Amniotic stem cell (primary cell): ENCODE measurements at places on chromosomes 13 and 19.
A peak's percentile ranks its signal among the peaks of the same experiment; 100 is the strongest.

DNA sequence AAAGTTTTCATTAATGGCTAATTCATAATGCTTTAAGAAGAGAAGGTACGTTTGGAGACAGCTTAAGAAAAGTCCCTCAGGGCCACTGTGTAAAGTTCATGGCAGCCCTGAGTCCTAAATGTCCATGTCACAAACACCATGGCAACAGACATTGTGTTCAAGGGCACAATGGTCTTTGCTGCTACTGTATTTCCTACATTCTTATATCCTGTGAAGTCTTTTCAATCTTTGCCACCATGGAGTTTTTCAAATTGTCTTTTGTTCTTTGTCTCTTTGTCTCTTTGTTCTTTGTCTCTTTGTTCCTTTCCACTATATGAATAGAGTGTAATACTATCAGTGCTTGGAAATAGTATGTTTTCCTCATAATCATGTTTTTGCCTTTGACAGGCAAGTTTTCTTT, 178.8 kb downstream of the VWA8 start:
- no peak for DNase-seq

GRCh38 chr19:57888560-57889231, at the start of gene ZNF814:
Gene ZNF814, minus strand, starts transcription at chr19:57889037. Its CDS starts 235 bp downstream, at chr19:57888802.
- peak; percentile 73 for DNase-seq

GRCh38 chr19:13154911-13155471, 4.8 kb downstream of the IER2 start:
- DNase-seq = no peak

DNA sequence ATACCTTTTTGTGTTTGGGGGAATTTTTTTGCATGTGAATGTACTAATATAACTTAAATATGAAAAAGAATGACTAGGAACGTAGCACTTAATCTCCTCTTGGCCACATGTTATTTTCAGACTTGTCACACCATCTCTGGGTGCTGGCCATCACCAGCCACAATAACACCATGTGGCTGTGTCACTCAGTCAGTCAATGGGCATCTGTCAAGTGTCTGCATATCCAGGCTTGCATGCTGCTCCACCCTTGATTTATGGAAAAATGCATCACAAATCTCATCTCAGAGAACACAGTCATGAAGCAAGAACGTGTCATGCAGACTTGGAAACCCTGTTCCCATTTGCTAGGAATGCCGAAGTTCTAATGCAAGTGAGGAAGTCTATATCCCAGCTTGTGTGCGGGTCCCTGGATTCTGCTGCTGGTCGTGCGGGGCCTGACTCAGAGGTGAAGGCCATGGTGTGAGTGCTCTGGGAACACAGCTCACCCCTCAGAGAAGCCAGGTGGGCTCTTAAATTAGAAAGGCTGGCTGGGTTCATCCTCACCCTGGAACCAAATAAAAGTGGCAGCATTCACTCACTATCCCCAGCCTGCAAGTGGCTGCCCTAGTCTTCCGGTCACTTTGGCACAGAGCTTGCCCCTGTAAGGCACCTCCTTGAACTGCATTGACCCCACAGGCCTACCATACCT, 53.6 kb upstream of the ARHGEF7 start:
- no peak for DNase-seq

DNA sequence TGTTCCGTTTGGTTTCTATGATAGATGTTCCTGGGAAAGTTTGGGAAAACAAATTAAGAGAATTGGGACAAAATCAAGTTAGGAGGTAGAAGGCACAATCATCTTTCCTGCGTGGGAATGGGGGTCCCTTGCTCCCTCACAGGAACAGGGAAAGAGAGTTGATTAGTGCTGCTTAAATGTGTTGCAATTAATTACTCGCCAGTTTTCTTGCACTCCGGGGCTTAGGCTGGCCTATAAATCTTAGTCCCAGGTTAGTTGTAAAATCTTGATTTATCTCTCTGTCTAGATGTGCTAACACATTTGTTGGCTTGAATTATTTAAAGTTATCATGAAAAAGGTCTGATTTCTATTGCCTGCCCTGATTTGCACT, 10.1 kb downstream of the B3GLCT start:
- no peak for DNase-seq

GRCh38 chr19:45569619-45570421, 14.8 kb downstream of the OPA3 start:
- no peak for DNase-seq

DNA sequence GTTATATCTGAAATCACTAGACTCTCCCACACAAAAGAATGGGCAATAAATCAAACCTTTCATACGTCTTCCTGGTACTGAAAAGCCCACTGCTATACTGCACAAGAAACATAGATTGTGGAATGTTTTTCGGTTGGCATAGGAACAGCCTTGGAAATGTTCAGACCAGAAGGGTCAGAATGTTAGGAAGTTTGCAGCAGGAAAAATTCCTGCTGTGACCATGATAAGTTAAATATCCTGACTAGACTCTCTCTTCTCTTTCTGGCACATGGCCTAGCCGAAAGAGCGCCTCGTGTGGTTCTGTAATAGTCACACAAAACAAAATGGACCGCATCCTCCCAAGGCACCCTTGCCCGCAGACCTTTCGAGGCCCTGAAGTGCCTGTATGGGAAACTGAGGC, 427.2 kb downstream of the COG6 start:
- DNase-seq = no peak

GRCh38 chr13:51883226-51883600, 21.4 kb downstream of the CCDC70 start:
- no peak for DNase-seq

DNA sequence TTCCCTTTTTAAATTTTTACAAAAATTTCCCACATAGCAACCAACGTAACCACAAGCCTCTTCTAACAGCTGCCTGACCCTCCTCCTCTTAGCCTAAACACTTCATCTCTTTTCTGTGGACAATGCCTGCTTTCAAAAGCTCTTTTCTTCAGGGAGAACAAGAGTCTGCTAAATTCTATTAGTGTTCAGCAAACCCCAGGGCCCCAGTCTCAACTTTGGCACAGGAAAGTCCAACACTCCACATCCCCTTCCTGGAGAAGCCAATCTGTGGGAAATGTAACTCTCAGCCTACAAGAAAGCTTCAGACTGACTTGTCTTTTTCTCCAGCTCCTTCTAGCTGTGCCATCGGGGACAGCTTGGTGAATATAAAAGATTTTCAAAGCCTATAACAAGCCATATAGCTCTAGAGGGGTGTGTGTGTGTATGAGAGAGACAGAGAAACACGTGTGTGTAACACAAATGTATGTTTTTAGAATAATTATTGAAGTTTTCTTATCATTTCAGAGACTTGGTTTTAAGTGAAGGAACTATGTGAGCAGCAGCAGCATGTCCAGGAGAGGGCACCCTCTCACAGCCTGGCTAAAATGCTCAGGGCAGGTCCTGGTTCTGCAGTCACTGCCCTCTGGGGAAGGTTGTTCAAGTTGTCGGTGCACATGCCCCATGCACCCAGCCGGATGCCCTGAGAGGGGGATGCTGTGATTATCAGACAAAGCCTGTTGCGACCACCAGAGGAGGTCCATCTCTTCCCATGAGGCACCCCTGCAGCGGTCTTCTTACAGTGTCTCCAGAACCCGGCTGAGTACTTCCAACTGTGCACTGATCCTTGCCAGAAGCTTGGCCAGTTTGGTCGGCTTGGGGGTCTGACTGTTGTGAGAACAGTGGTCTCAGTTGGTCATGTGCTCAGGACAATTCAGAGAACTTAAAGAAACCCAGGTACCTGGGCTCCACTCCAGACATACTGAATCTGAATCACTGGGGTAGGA, 34.4 kb downstream of the CCDC70 start:
- DNase-seq = no peak

DNA sequence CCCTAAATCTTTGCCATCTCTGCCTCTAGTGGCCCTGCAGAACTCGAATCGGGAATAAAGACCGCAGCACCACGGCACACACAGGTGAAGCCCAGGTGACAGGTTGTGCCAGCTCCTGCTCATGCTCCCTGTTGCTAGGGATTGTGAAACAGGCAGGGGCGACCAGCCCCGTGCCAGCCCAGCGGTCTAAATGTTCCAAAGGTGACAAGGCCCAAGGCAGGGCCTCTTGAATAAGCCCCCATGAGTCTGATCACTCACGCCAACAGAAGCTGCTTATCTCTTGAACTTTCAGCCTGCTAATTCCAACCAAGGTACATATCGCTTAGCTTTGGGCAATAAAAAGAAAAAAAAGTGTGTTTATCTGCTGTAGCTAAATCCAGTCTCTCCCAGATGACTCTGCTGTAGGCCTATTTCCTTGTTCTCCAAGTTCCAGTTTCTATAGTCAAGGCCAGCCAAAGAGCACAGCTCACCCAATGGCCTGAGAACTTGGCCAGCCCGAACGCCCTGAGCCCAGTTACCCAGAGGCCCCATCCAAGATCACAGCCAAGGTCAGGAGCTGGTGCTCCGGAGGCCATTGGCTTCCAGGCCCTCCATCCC, 191.1 kb upstream of the GPR12 start:
- DNase-seq = no peak

- DNase-seq = no peak
These were observed 655.0 kb downstream of the OLFM4 start for GRCh38 chr13:53683608-53684007.

GRCh38 chr19:48591021-48591420, 15.5 kb upstream of the SPACA4 start:
- no peak for DNase-seq
